Neural crest cell (in vitro differentiated cells): ENCODE measurements at places on chromosomes 12 and 14.

DNA sequence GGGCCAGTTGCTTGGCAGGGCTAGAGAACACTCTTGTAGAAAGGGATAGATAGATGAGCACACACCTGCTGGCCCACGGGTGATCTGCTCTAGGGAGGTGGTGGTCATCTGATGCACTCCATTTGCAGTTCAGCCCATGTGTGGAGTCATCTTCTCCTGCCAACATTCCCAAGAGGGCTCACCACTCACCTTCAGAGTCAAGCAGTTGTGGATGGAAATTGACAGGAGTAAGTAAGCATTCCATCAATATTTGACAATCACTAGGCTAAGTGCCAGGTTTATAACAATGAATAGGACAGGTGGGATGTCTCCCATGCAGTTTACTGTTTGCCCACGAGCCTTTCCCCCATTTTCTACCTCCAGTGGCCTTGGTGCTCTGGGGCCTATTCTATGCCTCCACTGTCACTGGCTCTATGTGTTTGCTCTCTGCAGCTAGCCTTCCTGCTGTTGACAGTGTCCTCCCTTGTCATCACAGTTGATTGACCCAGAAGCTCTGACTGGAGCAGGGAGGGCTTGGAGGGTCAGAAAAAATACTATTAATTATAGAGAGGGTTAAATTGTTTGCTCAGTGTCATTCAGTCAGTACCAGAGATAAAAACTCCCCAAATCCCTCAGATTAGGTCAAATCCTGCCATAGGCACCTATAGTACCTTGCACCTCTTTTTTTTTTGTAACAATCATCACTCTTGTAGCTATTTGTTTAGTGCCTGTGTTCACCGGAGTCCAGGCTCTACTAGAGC lies 134.6 kb upstream of the PZP start:
- DNase-seq, result no peak

DNA sequence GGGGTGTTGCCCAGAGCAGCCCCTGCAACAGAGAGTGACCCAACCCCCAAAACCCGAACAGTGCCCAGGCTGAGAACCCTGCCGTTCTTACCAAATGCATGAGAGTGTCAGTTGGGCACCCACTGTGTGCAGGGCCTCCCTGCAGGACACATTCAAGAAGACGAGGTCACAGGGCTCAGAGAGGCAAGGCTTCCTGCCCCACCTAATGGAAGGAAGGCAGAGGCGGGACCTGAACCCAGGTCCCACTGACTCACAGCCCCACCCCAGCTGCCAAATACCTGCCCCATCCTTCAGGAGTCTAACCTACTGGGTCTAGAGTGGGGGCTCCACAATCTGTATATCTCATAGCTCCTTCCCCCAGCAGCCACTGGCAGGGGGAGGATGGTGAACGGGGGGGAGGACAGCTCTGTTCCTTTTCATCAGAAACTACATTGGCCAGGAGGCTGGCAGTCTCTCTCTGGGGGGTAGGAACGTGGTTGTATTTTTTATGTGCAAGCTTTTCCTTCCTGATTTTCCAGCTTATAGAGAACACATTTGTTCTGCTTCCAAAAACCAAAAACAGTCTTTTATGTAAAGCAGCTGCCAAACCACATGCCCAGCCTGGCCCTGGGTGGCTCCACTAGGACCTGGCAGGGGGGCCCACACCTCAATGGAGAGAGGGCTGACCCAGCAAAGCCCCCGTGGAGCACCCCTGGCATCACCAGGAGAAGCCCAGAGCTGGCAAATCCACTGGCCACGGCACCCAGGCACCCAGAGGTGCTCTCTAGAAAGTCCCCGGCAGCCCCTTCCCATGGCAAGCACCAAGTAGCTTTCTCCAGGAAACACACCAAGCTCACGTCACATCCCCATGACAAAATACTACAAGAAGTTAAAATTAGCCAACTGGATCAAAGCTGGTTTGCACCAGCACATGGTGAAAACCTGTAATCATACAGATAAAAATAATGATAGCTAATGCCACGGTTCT lies 17.0 kb downstream of the NCOR2 start:
- DNase-seq, result no peak

DNA sequence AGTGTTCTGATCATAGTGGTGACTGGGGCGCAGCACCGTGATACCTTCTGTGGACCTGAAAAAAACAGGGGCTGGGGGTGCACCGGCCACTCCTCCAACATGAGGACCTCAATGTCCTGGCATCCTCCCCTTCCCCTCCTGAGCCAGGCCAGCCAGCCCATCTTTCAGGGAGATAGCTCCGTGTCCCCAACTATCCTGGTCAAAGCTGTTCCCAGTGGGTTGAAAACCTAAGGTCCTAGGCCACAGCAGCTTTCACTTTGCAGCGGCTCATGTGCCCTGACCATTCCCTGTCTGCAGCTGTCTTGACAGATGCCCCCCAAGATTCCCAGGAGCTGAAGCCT lies 75.7 kb downstream of the BCL11B start:
- no peak for DNase-seq

GRCh38 chr12:104921340-104921739 lies 36.8 kb downstream of the SLC41A2 start:
- DNase-seq, result no peak

DNA sequence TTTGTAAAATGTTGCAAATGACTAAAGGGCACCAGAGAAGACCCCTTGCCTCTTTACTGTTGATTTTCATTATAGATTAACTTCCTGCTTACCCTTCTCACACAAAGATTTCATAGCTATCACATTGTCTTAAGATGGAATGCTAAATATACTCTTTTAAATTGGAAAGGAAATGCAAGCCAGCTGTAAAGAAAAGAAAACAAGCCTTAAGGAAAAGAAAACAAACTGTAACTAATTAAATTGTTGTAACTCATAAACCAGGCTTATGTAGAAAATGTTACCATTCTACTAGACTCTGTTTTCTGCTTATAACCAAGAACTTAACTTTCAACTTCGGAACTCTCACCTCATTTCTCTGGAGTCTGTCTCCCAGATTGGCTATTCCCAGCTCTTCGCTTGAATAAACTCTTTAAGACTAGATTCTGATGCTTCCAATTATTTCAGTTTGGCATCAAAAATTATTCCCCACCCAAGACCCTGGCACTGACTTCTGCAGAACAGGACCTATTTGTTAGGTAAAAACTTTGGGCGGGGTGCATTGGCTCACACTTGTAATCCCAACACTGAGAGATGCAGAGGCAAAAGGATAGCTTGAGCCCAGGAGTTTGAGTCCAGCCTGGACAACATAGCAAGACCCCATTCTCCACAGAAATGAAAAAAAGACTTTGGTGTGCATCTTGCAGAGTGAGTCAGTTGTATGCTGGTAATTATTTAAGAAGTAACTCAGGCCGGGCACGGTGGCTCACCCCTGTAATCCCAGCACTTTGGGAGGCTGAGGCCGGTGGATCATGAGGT lies 36.6 kb upstream of the CIT start:
- no peak for DNase-seq

- DNase-seq, result no peak
Observed at GRCh38 chr12:116099652-116100432, 177.7 kb downstream of the MED13L start.
